H1 (cell line): ENCODE measurements at places on chromosomes 13 and 19. TPM values are rescaled to one million over a fixed set of nuclear protein-coding genes. Genes with fewer than 3 reads are reported as not detected.

GRCh38 chr19:41543582-41543981, 32.4 kb upstream of the CEACAM21 start:
- DNase-seq = no peak
- no peaks in the 10 kb centered on the region for H3K27me3 ChIP-seq
- H3K4me1 ChIP-seq = no peaks in the 10 kb centered on the region; the same call in 1 of the 2 replicates
- no peak overlapping the region for H3K4me3 ChIP-seq

GRCh38 chr13:111923991-111924677, 142.8 kb upstream of the SOX1 start:
- no peaks in the 10 kb centered on the region for H3K27me3 ChIP-seq
- H3K4me3 ChIP-seq = no peak overlapping the region
- H3K36me3 ChIP-seq = no peaks in the 10 kb centered on the region
- DNase-seq = no peak
- H3K4me1 ChIP-seq = no peaks in the 10 kb centered on the region

DNA sequence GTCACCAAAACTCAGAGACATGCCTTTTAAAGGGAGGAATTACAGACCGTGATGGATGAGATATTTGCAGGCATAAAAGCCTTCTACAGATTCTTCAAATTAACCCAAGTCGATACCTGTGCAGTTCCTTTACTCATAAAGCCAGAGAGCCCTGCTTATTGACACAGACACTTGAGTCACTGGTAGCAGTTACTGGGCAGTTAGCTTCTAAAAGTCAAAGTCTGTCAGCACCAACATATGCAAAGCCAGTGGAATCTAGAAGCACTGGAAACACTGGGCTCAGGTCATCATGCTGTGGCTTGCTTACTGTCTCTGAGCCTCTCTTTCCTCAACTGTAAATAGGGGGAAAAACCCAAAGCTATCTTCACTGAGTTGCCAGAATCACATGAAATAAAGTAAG, 25.7 kb upstream of the LRCH1 start:
- no peak for DNase-seq
- no peak overlapping the region for H3K4me3 ChIP-seq
- H3K27me3 ChIP-seq = no peaks in the 10 kb centered on the region
- no peaks in the 10 kb centered on the region for H3K36me3 ChIP-seq
- H3K4me1 ChIP-seq = no peaks in the 10 kb centered on the region
- H3K27ac ChIP-seq = no peak overlapping the region

- no peak overlapping the region for H3K4me3 ChIP-seq
- H3K27me3 ChIP-seq = no peaks in the 10 kb centered on the region
- H3K4me1 ChIP-seq = peaks cover under 1% of the 10 kb centered on the region; the same call in 1 of the 2 replicates
Observed at GRCh38 chr13:104641309-104641708, 1575.1 kb upstream of the SLC10A2 start.

DNA sequence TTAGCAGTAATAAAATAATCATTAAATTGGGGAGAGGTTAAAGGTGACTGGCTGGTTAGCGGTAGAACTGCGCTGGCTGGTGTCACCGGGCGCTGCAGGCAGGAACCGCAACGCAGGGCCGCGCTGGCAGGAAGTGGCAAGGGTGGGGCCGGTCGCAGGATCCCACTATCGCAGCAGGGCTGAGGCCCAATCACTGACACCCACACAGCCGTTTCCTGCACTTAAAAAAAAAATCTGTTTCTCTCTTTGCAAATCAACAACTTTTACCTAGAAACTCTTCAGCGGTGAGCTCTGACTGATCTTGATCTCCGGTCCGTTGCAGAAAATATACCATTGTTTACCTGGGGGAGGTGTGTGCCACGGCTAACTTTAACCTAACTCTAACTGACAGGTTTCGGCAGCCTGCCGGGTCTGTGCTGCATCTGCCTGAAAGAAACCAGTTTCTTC, 46.9 kb downstream of the KLF2 start:
- H3K36me3 ChIP-seq = peaks cover 12% of the 10 kb centered on the region; the same call in 1 of the 2 replicates
- no peak overlapping the region for H3K4me3 ChIP-seq
- H3K4me1 ChIP-seq = peaks cover 3% of the 10 kb centered on the region
- no peak for DNase-seq
- no peaks in the 10 kb centered on the region for H3K27me3 ChIP-seq
- no peak overlapping the region for H3K27ac ChIP-seq

DNA sequence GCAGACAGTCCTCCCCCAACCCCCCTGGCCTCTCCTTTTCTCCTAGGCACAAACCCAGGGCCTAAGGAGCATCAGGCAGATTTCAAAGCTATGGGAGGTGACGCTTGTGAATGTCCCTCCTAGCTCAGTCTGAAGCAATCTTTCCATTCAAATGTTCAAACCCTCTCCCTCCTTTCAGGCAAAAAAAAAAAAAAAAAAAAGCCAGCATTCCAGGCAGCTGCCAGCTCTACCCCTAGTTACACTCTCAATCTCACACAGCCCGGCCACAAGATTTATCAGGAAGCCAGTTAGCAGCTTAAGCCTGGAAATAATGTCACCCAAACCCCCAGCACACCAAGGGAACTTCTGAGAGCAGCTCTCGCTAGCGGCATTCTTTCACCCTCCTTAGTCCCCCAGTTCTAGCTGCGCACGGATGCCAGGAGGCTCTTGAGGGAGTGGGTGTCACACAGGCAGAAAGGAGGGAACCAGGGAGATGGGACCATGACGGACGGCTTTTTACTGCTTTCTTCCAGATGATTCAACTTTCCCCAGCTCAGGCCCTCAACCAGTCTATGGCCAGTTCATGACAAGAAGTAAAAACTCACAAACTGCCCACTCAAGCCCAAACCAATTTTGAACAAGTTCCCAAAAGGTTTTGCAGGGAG, 6.3 kb downstream of the SH3GL1 start:
- no peaks in the 10 kb centered on the region for H3K36me3 ChIP-seq
- no peak for DNase-seq
- H3K4me1 ChIP-seq = peaks cover 25% of the 10 kb centered on the region
- no peak overlapping the region for H3K4me3 ChIP-seq
- H3K27ac ChIP-seq = no peak overlapping the region

- DNase-seq = no peak
- no peak overlapping the region for H3K4me3 ChIP-seq
- H3K36me3 ChIP-seq = no peaks in the 10 kb centered on the region
- no peak overlapping the region for H3K27ac ChIP-seq
Observed at GRCh38 chr13:110845520-110845919, 69.3 kb downstream of the ANKRD10 start.

GRCh38 chr19:40612831-40613689, 11.9 kb downstream of the LTBP4 start:
- H3K4me3 ChIP-seq = peak overlapping the region; percentile 85
- no peaks in the 10 kb centered on the region; the same call in 1 of the 2 replicates for H3K36me3 ChIP-seq
- DNase-seq = no peak
- H3K27me3 ChIP-seq = peaks cover 40% of the 10 kb centered on the region

- no peak overlapping the region for H3K27ac ChIP-seq
- peaks cover 16% of the 10 kb centered on the region for H3K4me1 ChIP-seq
- no peak overlapping the region for H3K4me3 ChIP-seq
- H3K36me3 ChIP-seq = no peaks in the 10 kb centered on the region
- H3K27me3 ChIP-seq = no peaks in the 10 kb centered on the region; the same call in 1 of the 2 replicates
Observed at GRCh38 chr19:55546822-55547614, 1.7 kb upstream of the SBK3 start.

DNA sequence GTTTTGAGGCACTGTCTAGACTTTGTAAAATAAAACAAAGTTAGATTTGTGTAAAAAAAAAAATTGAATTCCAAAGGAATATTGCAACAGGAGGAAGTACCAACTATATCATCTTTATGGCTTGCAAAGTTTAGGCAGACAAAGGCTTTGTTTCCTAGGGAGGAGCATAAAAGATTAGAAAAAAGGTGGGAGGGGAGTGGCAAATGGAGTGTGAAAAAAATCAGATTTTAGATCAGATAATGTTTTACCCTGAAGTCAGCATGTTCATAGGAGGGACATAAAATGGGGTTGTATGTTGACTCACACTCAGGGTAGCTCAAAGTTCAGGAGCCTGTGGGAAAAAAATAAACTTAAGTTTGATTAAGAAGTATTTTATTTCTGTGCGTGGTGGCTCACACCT, 3.7 kb downstream of the ZNF85 start:
- H3K4me1 ChIP-seq = no peaks in the 10 kb centered on the region; the same call in 1 of the 2 replicates
- H3K27ac ChIP-seq = no peak overlapping the region
- no peaks in the 10 kb centered on the region for H3K27me3 ChIP-seq

DNA sequence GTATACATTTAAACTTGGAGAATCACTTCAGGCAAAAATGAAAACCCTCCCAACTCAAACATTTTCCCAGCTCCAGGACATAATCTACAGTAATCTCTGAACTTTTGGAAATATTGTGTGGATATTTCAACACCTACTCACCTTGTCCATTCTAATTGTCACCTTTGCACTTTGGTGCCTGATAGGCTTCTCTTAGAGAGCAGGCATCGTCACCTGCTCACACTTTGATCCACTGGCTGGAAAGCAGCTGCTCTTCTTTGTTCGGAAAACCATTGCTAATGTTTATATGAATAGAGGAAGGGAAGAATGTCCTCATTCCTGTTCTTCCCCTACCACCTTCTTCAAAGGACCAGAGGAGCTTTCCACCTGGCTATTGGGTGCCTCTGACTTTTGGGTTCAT, 411.2 kb downstream of the FGF9 start:
- H3K27ac ChIP-seq = no peak overlapping the region
- H3K27me3 ChIP-seq = peaks cover 19% of the 10 kb centered on the region
- H3K4me1 ChIP-seq = no peaks in the 10 kb centered on the region
- no peaks in the 10 kb centered on the region for H3K36me3 ChIP-seq
- DNase-seq = no peak
- no peak overlapping the region for H3K4me3 ChIP-seq

- H3K4me3 ChIP-seq = peak within 1 kb of the TSS; percentile 49
- H3K4me1 ChIP-seq = peaks cover 5% of the 10 kb centered on the region; the same call in 1 of the 2 replicates
- no peaks in the 10 kb centered on the region; the same call in 1 of the 2 replicates for H3K27me3 ChIP-seq
- no peak within 1 kb of the TSS for H3K27ac ChIP-seq
- no peaks in the 10 kb centered on the region for H3K36me3 ChIP-seq
Observed at GRCh38 chr19:12751635-12752034, at the start of gene BEST2. Gene BEST2, plus strand, starts transcription at chr19:12751791. Its CDS starts 802 bp downstream, at chr19:12752593.

- H3K4me3 ChIP-seq = no peak overlapping the region
- no peaks in the 10 kb centered on the region for H3K36me3 ChIP-seq
- H3K4me1 ChIP-seq = no peaks in the 10 kb centered on the region
- DNase-seq = peak; percentile 65
Observed at GRCh38 chr19:39223703-39224279, 19.7 kb upstream of the SYCN start.

GRCh38 chr19:28710278-28710677, 502.7 kb downstream of the UQCRFS1 start:
- H3K4me3 ChIP-seq = no peak overlapping the region
- no peak overlapping the region for H3K27ac ChIP-seq
- H3K4me1 ChIP-seq = no peaks in the 10 kb centered on the region
- no peaks in the 10 kb centered on the region for H3K36me3 ChIP-seq

- no peak for DNase-seq
- peaks cover 7% of the 10 kb centered on the region; the same call in 1 of the 2 replicates for H3K4me1 ChIP-seq
- no peak overlapping the region for H3K27ac ChIP-seq
- no peaks in the 10 kb centered on the region for H3K36me3 ChIP-seq
Observed at GRCh38 chr19:29510701-29511265, 15.0 kb upstream of the VSTM2B start.

GRCh38 chr13:26973946-26974345, 197.7 kb downstream of the USP12 start:
- no peak overlapping the region for H3K27ac ChIP-seq
- no peak overlapping the region for H3K4me3 ChIP-seq
- H3K4me1 ChIP-seq = no peaks in the 10 kb centered on the region
- no peak for DNase-seq
- no peaks in the 10 kb centered on the region for H3K27me3 ChIP-seq

The ECSIT gene
- 53.5 and 55.7 TPM in 2 replicates for total RNA-seq

The CGB2 gene
- total RNA-seq = 0.71 TPM in 1 of 2 replicates, not detected in the other
